ENCODE measurements at places on chromosomes 12 and 14.

DNA sequence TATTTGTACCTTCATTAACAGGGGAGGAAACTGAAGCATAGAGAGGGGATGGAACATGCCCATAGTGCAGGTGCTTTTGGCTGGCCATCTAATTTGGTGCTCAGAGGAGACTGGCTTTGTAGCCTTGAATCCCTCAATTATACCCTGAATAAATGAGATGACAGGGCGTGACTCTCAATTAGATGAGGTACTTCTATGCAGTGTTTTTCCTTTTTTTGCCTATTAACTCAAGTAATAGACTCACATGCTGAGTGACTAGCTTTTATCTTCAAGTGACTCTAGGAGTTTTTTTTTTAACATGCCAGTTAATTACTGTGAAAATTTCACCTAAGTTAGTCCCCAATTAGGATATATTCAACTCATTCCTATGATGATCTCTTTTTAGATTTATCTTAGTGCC is 243.7 kb downstream of the DACT1 start:
- DNase-seq, result no peak

GRCh38 chr14:66140213-66140918 is 345.8 kb upstream of the CCDC196 start:
- DNase-seq, result no peak

GRCh38 chr12:2290516-2291065 is 237.8 kb downstream of the CACNA1C start:
- no peak for DNase-seq

GRCh38 chr12:9052610-9053009 is 63.1 kb downstream of the A2M start:
- no peak for DNase-seq

- no peak for DNase-seq
Measured at GRCh38 chr14:52950410-52950897, 396 bp downstream of the FERMT2 start.

- DNase-seq, result no peak
Measured at GRCh38 chr12:8860165-8860961, 37.9 kb downstream of the A2ML1 start.

DNA sequence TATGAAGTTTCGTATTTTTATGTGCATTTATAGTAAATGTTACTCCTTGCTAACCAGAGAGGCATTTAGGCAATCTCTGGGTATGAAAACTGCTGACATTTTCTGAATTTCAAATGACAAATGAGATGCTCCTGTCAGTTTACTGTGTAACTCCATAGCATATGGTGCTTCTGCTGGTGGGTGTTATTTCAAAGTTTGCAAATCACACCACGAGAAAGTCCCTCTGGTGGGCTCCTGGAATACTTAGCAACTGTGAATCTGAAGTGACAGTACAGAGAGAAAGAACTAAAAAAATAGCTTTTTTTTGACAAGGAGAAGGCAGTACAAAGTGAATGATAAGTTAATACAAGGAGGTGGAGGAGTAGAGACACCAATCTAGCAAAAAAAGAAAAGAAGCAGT is 161.5 kb downstream of the DERA start:
- peak; percentile 65 for DNase-seq
